ENCODE measurements at places on chromosomes 16 and 17.

DNA sequence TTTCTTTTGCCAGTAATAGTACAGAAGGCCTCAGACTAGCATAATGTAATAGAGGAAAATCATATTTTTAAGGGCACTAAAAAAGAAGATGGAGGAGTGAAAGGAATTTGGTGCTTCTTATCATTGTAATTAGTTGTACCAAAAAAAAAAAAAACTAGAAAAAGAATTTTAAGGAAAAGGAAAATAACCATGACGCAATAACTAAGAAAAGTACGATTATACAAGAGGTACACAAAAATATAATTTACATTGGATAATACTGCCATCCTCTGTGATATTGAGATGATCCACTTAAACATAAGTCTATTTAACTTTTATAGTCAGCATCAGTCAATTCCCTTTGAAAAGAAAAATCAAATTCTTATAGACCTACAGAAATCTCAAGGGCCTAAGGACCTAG is 146.7 kb upstream of the IRX5 start:
- no peak for DNase-seq

- no peak for DNase-seq
Observed at GRCh38 chr16:31273676-31274075, 13.9 kb downstream of the ITGAM start.

GRCh38 chr16:21611556-21612384 is 12.4 kb downstream of the METTL9 start:
- DNase-seq, result no peak

- DNase-seq, result no peak
Observed at GRCh38 chr16:81493755-81494433, 49.3 kb downstream of the CMIP start.

- DNase-seq, result no peak
Observed at GRCh38 chr17:71392715-71393567, 727.9 kb upstream of the SOX9 start.

DNA sequence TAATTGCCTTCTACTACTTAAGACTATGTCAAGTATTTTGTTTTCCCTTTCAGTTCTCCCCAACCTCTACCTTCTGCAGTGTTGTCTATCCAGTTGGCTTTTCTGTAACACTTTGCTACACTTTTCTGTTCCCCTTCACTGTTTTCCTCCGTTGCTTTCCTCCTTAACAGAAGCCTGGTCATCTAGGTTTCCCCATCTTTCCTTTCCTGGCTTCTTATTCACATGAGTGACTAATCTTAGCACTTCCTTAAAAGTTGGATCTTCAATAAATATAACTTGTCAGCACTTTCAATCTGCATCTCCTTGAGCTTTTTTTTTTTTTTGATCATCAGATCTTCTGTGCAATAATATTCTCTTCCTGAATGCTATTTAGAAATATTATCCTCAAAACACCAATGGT is 2.8 kb upstream of the SLFN11 start:
- DNase-seq, result no peak

- no peak for DNase-seq
Observed at GRCh38 chr17:71098071-71098470, 928.7 kb downstream of the KCNJ2 start.

- DNase-seq, result peak; percentile 40
Observed at GRCh38 chr17:50949989-50950877, 84.1 kb upstream of the TOB1 start.

GRCh38 chr16:49623501-49624266 is 232.2 kb downstream of the ZNF423 start:
- DNase-seq, result no peak

DNA sequence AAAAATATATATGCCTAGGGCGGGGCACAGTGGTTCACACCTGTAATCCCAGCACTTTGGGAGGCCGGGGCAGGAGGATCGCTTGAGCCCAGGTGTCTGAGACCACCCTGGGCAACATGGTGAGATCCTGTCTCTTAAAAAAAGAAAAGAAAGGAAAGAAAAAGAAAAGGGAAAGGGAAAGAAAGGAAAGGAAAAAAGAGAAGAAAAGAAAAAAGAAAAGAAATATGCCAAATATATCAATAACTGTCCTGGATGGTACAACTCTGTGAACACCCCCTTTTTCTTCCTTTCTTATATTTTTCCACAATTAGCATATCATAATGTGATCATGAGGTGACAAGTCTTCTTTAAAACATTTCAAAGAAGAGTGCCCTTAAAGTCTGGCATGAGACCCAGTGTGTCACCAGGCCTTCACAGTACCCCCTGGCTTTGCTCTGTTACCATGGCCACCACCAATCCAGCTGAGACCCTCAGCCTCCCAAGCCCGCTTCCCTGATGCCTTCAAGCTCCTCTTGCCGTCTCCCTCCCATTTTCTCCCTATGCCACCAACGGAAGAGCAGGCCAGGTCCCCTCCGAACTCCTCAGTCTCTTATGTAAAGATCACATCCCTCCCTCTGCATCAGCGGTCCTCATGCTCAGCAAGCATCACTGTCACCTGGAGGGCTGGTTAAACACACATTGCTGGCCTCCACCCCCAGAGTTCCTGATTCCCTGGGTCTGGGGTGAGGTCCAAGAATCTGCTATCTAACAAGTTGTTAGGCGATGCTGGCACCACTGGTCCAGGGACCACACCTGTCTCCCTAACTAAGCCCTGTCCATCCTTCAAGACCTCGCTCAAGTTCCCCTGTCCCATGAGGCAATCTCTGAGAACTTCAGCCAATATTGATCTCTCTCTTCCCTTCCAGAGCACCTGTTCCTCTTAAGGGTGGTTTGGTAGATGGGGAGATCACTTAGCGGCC is 44.5 kb downstream of the CUEDC1 start:
- DNase-seq, result no peak

GRCh38 chr17:3688027-3688553 is 7.9 kb downstream of the P2RX5 start:
- no peak for DNase-seq

DNA sequence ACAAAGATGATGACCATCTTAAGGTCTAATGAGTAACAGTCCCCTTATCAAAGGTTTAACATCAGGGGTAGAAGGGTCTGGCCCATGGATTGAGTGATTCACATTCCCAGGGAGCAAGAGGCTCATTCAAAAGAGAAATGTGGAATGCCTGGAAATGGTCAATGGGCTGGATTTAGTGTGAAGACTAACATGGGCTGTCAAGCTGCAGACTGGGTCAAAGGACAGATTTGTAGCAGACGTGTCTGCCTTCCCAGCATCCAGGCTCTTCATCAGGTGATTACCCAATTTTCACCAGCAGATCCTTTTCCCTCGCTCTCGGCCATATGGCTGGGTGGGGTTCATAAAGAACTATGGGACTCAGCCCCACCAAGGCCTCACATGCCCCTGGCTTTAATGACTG is 26.8 kb downstream of the DCUN1D3 start:
- no peak for DNase-seq

- DNase-seq, result no peak
Observed at GRCh38 chr16:84888450-84888849, 68.7 kb downstream of the CRISPLD2 start.

GRCh38 chr17:44105941-44106340 is 17.5 kb downstream of the HDAC5 start:
- DNase-seq, result no peak

- DNase-seq, result no peak
Observed at GRCh38 chr16:76984196-76984595, 206.8 kb upstream of the MON1B start.

DNA sequence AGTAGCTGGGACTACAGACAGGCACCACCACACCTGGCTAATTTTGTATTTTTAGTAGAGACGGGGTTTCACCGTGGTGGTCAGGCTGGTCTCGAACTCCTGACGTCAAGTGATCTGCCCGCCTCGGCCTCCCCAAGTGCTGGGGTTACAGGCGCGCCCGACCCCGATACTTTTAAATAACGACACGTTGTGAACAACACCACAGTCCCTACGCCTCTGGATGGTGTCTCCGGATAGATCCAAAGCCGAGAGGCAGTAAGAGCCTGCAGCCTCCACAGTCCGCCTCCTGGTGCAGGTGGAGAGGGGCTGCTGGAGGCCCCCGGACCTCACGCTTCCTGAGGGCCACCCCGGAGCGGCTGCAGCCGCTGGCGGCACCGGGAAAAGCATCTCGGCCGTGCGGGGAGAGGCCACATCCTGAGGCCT is 741 bp upstream of the TLCD3A start:
- no peak for DNase-seq

DNA sequence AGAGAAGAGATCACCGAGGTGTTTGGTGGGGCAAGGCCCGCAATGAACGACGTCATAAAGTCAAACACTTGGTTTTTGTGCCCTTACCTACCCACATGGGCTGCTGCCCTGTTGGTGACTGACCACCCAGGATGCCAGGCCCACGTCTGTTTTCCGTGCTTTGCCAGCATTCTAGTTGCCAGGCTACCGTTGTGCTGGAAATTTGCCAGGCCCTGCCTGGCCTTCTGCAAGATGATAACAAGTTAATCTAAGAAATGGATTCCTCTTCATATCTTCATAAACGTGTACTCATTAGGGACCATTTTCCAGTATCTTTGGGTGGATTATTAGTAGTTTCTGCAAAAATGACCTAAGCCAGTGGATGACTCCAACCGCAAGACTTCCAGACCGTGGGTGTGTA is 35.4 kb downstream of the SLC6A4 start:
- DNase-seq, result no peak

DNA sequence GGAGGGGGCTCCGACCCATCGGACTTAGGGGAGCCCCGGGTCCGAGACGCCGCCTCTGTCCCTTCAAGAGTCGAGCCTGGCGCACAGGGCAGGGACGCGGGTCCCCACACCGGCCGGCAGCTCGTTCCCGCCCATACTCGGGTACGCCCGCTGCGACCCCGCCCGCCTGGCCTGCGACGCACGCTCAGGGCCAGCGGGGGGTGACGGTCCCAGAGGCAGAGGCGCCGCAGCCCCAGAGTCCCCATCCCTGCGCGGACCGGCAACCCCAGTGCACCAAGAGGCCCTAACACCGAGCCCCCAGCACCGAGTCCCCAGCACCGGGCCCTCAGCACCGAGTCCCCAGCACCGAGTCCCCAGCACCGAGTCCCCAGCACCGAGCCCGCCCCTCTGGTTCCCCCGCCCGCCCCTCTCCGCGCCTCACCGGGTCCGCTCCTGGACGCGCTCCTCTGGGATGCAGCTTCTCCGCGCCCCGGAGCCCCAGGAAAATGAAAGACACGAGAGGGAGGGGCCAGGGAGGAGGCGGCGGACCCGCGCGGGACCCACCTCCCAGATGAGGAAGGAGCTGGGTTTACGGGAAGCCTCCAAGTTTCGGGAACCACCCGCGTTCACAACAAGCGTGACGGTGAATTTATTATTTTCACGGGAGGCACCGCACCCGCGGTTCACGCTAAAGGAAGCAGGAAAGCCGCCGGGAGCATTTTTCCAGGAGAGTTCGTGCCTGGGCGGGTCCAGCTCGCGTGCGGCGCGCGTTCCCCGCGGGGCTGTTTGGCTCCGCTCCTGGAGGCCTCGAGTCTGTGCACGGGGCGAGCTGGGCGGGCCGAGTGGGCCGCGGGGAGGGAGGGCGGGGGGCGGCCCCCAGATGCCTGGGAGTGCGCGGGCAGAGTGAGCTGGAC is at the start of gene SECTM1:
Gene SECTM1 (minus strand): TSS at position 488 of the 893 bp plus-strand sequence. CDS start 6,526 bp downstream, outside the sequence.
- DNase-seq, result no peak

- no peak for DNase-seq
Observed at GRCh38 chr16:87295661-87296531, 21.3 kb downstream of the C16orf95 start.

DNA sequence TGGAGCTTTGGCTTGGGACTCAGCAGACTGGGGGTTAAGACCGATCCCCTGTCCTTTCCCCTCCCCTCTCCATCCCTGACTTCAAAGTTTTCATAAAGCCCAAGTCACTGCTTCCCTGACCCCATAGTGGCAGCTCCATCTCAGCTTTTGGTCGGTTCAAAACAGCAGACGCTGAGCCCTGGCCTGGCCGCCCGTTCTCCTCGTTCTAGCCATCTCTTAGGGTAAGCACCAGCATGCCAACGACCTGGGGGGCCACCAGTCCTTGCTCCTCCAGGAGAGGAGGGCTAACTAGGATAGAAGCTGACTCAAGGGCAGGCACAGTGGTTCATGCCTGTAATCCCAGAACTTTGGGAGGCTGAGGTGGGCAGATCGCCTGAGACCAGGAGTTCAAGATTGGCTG is 1.5 kb upstream of the HIGD1B start:
- DNase-seq, result no peak

GRCh38 chr16:3171181-3171854 is 16.7 kb upstream of the OR1F1 start:
- no peak for DNase-seq

- DNase-seq, result no peak
Observed at GRCh38 chr17:4304417-4305027, 40.7 kb upstream of the ANKFY1 start.

- DNase-seq, result no peak
Observed at GRCh38 chr17:4256952-4257351, 6.8 kb downstream of the ANKFY1 start.

GRCh38 chr17:65058593-65058992 is 2.1 kb upstream of the GNA13 start:
- DNase-seq, result no peak

GRCh38 chr17:49383060-49383459 is 21.0 kb upstream of the ZNF652 start:
- no peak for DNase-seq

DNA sequence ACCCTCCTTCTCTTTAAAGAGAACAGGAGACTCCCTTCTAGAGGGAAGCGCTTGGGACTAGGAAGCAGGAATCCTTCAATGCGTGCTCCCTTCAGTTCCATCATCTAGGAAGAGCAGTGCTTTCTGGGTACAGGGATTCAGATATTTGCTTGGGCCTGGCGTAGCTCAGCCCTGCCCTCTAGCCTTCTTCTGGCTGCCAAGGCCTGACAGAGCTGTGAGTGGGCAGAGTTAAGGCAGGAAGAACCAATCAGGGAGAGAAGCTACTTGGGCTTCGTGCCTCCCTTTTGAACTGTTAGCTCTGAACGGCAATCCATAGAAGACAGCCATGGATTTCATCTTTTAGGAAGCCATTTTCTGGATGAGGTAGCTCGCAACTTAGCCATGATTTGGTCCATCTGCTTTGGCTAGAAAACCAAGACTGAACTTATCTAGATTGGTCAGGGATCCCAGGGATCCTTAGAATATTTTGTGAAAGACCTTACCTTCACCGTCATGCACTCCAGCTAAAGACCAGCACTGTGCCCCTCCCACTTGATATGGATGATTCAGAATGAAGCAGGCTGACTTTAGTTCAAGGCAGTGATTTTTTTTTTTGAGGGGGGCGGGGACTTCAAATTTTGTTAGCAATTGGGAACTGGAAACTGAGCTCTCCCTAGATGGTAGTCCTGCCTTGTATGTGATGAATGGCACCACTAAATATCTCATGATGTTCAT is 2.5 kb upstream of the CORO6 start:
- no peak for DNase-seq

DNA sequence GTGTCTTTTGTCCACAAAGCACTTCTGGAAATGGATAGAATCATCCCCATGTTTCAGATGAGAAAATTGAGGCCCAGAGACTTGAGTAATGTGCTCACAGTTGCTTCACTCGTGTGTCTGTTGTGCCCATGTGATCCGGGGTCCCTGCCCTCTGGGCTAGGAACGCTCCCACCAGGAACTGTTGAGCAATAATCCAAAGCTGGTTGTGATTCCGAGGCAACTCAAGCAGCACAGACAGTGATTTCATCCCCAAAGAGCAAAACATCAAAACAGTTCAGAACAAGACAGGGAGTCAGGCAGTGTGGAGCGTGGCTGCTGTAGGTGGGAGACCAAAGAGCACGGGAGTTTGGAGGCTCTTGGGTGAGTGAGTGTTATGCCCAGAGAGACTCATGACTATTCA is 205.0 kb upstream of the ASIC2 start:
- no peak for DNase-seq

- DNase-seq, result no peak
Observed at GRCh38 chr17:57419940-57420550, 163.7 kb downstream of the MSI2 start.

- no peak for DNase-seq
Observed at GRCh38 chr16:82190386-82190785, 20.4 kb upstream of the MPHOSPH6 start.
